ENCODE measurements at places on chromosomes 6 and 20. TPM values are rescaled to one million over a fixed set of nuclear protein-coding genes. Genes with fewer than 3 reads are reported as not detected.

The GPLD1 gene
- total RNA-seq, result under 0.01 TPM

The PKHD1 gene
- not detected for total RNA-seq

DNA sequence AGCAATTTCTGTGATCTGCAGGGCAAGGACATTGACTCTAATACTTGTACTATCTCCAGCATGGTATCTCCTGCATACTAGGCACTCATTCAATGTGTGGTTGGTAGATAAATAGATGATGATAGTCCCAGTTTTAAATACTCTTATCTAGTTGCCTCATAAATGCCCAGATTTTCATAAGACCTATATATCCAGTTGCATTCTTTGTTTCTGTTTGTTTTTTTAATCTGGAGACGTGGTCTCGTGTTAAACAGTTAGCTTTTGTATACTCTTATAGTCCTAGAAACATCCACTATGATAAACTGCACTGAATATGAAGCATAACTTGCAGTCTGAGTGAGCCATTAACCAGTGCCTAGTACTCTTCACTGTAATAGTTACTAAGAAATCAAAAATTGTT lies 35.5 kb upstream of the SUMO4 start:
- no peak for DNase-seq

- DNase-seq, result no peak
Observed at GRCh38 chr6:81666481-81666880, 86.0 kb downstream of the TENT5A start.

GRCh38 chr20:14259689-14260088 lies 77.7 kb downstream of the FLRT3 start:
- DNase-seq, result no peak

DNA sequence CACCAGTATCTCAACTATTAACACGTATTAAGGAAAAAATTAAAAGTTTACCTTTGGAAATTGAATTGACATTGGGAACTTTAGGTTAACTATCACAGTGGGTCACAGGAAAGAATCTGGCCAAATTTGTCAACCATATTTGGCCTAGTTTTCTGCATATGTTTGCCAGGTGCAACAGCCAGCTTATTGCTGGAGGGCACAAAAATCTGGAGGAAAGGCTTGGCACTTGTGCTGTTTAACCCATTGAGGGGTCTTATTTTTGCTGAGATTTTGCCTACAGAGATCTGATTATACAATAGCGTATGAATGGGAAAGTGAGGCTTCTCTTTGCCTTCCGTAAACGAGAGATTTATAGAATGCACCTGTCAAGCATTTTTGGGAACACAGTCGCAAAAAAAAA lies 190.4 kb downstream of the PRL start:
- DNase-seq, result no peak

All from lung microvascular endothelial cell (primary cell).